ENCODE measurements at places on chromosomes 6 and 20.

GRCh38 chr6:19833947-19834346 lies 3.2 kb upstream of the ID4 start:
- DNase-seq, result no peak

GRCh38 chr6:999552-999951 lies 306.6 kb upstream of the EXOC2 start:
- peak; percentile 67 for DNase-seq

GRCh38 chr6:120282005-120282404 lies 932.4 kb upstream of the MAN1A1 start:
- DNase-seq, result no peak

DNA sequence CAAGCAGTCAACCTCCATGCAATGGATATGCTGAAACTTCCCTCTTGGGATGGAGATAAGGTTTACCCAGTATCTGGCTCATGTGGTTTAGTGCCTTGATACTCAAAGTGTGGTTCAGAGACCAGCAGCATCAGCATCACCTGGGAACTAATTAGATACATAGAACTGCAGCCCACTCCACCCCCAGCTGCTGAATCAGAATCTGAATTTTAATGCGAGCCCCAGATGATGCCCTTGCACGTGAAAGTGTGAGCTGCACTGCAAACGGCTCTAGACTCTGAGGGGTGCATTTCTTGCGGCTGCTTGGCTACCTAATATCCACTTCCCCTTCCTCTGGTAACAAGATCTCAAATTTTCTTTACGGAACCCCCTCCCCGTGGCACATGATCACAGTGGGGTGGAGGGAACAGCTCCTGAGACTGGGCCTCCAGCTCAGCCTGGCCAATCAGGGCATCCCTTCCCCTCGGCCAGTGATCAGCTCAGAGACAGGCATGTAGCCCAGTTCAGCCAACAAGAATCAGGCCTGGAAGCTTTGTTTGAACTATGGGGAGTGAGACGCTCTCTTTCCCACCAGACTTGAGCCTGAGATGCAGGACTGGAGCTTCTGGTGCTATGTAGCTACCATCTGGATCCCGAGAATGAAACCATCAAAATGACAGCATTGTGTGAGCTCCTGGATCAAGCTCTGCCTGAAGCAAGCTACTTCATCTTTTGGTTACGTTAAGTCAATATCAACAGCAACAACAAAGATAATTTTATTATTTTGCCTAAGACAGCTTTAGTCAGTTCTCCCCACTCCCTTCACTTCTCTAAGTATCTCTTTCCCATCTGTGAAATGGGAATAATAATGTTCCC lies 12.8 kb downstream of the KCNK15 start:
- no peak for DNase-seq

- DNase-seq, result peak; percentile 4
These were observed 21.6 kb downstream of the ALDH8A1 start for GRCh38 chr6:134928151-134928900.

- no peak for DNase-seq
These were observed 427.9 kb upstream of the JAG1 start for GRCh38 chr20:11101696-11102095.

GRCh38 chr6:17470202-17470937 lies 77.0 kb downstream of the CAP2 start:
- no peak for DNase-seq

DNA sequence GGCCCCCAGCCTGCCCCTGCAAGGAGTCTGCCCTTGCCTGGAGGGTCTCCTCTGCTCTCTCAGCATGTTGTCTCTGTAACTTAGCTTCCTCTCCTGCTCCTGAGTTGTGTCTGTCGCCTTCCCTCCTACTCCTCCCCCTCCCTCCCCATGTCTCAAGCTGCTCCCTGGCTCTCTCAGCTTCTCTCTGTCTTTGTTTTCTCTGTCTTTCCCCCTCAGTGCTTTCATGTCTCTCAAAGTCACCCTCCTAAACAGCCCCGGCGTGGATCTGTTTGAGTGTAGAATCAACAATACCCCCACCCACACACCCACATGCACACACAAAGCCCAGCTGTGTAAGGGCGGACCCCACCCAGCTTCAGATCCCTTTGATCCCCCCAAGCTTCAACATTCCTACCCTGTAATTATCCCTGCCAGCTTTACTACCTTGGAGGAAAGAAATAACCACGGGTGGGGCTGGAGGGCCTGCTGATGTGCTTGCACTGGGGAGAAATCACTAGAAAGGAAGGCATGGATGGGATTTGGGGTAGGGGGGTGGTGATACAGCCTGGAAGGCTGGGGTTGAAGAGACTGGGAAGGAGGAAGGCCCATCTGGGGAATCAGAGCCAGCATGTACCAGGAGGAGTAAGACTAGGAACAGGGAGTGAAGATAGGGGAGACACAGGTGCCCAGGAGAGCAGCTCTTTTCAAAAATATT lies 1.0 kb upstream of the LY6G6D start:
- DNase-seq, result no peak

GRCh38 chr6:21325201-21325856 lies 268.2 kb upstream of the SOX4 start:
- DNase-seq, result peak; percentile 90

- no peak for DNase-seq
These were observed 32.8 kb downstream of the GFOD1 start for GRCh38 chr6:13454286-13455221.

- DNase-seq, result no peak
These were observed 360.7 kb upstream of the ZFP64 start for GRCh38 chr20:52552181-52552872.

- DNase-seq, result peak; percentile 55
These were observed 120.4 kb downstream of the TPBG start for GRCh38 chr6:82484001-82484400.

- peak; percentile 29 for DNase-seq
These were observed 266.7 kb upstream of the SULF2 start for GRCh38 chr20:48051794-48052474.

- no peak for DNase-seq
These were observed 101.0 kb downstream of the CENPW start for GRCh38 chr6:126440923-126441322.

GRCh38 chr6:44039191-44039719 lies 88.0 kb downstream of the MRPL14 start:
- DNase-seq, result no peak

GRCh38 chr6:162055365-162055764 lies 672.2 kb downstream of the PRKN start:
- DNase-seq, result no peak

DNA sequence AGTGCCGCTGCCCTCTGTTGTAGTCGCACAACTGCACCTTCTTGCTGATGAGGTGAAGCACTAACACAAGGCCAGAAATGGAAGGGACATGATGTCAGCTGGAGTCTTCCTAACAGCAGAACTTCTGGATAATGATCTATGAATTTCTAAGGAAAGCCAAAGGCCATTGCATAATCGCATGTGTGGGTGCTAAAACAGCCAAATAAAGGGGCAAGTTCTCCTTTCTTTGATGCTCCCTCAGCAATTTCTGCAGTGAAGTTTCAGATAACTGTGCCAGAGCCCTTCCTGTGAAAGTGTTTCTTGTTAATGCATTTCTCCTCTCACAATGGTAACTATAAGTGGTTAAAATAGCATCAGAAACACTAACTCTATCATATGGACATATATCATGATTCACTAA lies 8.0 kb upstream of the F13A1 start:
- DNase-seq, result no peak

GRCh38 chr6:158627168-158627939 lies 17.2 kb downstream of the DYNLT1 start:
- no peak for DNase-seq

DNA sequence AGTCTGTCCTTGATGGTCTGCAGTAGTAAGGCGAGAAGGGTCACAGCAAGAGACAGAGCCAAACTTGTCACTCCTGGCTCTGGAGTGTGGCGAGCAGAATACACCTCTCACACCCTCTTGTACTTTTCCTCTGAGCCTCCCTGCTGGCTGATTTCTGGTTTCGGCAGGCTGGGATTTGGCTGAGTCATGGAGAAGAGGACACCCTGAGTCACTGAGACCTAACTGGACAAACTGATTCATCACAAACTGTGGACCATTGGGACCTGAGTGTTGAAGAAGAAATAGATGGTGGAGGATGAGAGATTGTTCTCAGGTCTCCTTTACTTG lies 101.7 kb downstream of the F13A1 start:
- DNase-seq, result no peak

DNA sequence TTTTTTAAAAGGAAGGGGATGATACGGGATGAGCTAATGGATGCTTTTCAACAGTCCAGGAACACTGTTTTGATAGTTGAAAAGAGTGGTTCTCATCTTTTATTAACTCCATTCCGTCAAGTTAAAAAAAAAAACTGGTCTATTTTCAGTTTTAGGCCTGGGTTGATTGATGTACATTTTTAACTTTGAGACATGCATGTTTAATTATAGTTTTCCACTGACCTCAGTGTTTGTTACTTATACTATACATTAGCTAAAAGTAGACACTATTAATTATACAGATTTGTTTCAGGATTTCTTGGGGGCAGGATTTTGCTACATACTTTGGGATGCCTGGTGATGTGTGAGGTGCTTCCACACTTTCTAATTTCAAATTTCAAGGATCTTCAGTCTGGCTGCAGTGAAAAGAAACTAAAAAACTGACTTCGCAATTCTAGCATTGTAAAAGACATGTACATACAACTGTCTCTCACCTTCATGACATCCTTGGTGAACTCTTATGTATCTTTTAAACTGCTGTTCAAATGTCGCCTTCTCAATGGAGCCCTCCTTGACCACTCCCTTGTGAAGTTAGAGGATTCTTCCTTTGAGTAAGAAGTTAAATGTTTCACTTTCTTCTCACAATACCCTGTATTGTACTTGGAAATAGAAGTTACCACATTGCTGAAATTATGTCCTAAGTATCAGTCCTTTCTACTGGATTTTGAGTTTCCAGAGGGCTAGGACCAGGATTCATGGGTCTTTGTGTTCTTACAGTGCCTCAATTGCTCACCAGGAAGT lies 101.7 kb downstream of the TSHZ2 start:
- DNase-seq, result no peak

DNA sequence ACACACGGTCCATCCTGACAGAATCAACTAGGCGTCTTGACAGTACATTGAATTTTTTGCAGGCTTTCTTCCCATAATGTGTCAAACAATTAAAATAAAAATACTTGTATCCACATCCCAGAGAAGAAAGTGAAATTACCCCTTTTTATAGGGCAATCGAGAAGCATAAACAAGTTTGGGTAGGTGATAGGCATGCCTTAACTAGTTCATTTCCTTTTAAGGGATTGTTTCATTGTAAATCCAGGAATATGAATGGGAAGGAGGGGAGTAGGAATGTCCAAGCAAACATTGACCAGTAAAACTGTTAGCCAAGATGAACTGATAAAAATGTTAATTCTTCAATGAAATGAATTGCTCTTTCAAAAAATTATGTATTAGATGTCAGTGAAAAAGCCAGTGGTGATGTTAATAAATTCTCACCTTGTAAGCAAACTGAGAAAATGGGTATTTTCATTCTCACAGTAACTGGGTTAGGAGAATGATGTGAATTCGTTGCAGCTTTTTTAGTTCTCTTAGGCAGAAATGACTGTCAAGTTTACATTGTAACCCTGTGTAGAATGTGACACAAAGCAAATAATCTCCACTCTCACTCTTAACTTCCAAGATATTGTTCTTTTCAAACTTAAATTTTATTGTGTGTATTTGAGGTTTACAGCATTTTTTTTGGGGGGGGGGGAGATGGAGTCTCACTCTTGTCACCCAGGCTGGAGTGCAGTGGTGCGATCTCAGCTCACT lies 31.6 kb downstream of the SASH1 start:
- no peak for DNase-seq

- no peak for DNase-seq
These were observed 68.7 kb upstream of the KCNG1 start for GRCh38 chr20:51091406-51092195.

GRCh38 chr20:38202153-38202981 lies 37.3 kb upstream of the TGM2 start:
- no peak for DNase-seq

DNA sequence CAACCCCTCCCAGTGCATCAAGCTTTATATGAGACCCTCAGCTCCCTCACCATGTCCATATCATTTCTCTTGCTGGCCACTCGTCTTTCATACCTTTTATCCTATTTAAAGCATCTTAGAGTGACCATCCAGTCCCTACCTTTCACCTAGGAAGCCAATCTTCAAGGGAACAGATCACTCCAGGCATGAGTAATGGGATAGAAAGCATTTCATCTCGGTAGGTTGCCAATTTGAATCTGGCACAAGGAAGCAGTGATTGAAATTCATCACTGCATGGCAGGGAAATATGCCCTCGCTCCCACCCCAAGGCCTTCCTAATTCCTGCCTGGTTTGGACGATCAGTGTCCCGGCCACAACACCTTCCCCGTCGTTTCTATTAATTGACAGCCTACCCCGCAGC lies 150.4 kb downstream of the CFAP61 start:
- DNase-seq, result no peak

DNA sequence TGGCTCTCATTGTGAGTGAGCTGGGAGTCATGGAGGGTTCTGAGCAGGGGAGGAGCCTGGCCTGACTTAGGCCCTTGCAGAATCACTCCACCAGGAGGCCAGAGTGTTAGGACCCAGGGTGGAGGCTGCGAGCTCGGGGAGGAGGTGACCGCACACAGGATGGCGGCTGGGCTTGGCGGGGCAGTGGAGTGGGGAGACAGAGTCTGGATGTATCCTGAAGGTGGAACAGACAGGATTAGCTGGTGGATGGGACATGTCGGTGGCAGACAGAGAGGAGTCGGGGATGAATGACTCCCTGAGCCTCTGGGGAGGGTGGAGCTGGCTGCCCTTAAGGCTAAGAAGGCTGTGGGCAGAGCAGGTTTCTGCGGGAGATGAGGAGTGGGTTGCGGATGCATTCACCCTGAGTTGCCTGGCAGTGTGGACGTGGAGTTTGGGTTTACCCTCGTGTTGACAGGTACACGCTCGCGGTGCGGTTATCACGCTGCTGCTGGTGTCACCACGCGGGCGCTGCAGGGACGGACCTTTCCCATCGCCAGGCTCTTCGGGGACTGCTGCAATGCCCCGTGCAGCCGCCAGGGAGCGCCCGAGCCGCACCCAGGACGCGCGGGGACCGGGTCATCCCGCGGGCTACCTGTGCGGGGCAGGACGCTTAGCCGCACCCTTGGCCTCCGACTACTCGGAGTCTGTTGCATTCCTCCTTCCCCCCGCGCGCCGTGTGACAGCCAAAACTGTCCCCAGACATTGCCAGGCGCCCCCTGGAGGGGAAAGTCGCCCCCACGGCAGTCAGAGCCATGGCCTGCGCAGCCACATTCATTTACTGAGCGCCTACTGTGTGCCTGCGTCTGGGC lies 43.0 kb upstream of the PTGIS start:
- DNase-seq, result peak; percentile 35

GRCh38 chr6:10610289-10610688 lies 84.1 kb downstream of the C6orf52 start:
- no peak for DNase-seq

DNA sequence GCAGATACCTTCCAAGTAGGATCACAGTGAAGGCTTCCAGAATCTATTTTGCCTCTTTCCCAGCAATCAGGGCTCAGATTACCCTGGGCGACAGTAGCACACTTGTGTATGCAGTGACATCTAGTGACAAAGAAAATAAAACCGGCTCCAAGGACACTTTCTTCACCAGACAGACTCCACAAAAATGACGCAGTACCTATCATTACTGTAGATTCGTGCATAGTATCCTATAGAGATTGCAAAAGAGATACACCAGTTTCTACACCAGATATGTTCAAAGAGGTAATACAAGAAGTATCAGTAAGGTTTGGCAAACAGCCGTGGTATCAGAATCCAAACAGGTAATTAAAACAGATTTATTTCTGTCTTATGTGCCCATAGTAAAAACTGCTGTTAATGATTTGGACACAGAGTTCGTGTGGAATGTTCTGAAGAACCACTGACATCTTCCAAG lies 600.4 kb upstream of the JAG1 start:
- DNase-seq, result peak; percentile 86

- no peak for DNase-seq
These were observed 8.5 kb downstream of the HMGN3 start for GRCh38 chr6:79225717-79226599.
